ENCODE measurements at places on chromosomes 7 and 10. TPM values are rescaled to one million over a fixed set of nuclear protein-coding genes. Genes with fewer than 3 reads are reported as not detected.

ITPRID1 gene
- total RNA-seq: not detected

DNA sequence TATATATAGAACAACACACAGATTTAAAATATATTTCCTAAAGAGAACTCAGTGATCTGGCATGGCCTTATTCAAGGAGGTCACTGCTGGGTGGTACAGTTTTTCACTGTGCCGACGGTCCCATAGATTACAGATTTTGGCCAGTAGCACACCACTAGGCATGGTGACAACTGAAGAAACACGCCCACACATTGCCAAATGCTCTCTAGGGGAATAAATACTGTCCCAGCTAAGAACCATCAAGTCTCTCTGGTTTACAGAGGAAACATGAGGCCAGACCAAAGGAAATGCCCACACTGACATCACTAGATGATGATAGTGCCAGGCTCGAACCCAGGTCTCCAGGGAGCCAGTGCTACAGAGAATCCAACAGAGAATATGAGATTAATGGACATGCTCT lies 316.8 kb downstream of the ELMO1 start:
- DNase-seq: no peak

DNA sequence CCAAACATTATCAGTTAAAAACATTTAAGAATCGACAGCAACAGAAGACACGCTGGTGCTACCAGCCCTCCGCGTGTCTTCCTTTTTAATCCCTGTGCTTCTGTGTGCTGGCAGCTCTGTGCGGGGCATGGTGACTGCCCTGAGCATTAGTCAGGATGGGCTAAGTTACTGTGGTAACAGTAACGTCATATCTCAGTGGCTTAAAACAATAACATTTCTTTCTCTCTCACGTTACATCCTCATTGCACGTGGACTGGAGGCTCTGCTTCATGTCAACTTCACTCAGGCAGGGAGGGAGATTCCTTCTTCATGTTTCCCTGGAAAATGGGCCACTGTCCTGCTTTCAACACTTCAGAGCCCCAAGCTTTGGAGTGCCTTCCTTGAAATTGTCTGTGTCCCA lies 378.5 kb downstream of the CCSER2 start:
- DNase-seq: no peak

- peak; percentile 94 for DNase-seq
These were observed 7.1 kb downstream of the SHH start for GRCh38 chr7:155804897-155805825.

DNA sequence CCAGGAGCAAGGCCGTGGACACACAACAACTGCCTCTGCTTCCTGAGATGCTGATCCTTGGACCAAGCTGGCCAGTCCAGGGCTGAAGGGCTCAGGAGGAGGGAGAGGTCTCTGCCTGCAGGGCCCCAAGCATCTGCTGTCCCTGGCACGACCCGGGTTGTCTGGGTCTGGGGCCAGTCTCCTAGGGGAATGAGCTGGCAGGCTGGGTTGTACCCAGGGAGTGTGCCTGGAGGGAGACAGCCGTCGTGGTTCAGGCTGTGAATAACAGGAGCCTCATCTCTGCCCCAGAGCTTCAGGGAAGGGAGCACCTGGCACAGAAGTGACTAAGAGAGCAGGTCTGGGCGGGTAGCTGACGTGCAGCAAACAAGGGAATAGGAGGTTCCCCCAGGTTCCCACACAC lies 17.9 kb upstream of the SERPINE1 start:
- peak; percentile 90 for DNase-seq

DNA sequence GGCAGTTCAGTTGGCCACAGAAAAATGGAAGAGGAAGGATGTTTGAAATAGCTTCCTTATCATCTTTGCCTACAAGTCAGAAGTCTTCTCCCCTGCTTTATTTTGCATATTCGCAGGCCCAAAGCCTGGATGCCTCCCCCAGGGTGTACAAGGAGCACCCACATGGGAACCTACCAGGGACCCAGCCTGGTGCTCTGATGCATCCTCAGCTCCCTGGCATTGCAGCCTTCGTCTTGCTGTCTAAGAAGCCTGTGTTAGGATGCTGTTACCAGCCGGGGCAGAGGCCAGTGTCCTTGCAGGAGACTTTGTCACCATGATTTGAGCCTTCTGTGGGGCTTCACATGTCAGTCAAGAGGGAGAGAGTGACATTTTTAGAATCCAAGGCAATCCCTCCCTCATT lies 27.0 kb upstream of the GPR26 start:
- DNase-seq: no peak

DNA sequence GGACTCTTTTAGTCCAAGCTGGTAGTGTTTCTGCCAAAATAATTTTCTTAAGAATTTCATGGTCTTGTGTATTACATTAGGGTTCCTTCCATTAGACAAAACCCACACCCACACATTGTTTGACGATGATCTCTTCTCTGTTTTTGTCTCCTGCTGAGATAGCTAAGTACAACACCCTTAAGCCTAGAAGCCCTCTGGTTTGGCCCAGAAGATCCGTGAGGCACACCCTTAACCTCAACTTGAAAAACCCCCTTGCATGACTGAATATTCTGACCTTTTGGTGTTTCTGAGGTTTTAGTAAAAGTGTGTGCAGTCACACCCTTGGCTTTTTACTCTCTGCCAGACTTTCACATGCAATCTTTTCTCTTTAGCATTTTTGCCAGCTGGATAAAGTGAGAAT lies 29.3 kb upstream of the ERCC6 start:
- DNase-seq: peak; percentile 8

- peak; percentile 95 for DNase-seq
These were observed 16.1 kb downstream of the MYOF start for GRCh38 chr10:93465806-93466675.

GRCh38 chr7:20560325-20561180 lies 54.9 kb upstream of the ABCB5 start:
- DNase-seq: no peak

- DNase-seq: peak; percentile 49
These were observed 10.4 kb upstream of the FGFR2 start for GRCh38 chr10:121608469-121609190.

DNA sequence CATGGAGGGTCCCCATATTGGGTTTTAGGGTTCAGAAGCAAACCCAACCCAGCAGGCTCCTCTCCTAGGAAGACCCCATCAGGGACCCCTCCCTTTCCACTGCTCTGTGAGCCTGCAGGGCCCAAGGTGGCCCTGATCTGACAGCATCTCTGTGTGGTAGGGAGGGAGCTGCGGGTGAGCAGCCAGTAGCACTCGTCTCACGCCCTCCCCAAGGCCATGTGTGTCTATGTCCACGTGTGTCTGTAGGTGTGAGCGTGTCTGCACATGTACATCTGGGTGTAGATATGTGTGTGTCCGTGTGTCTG lies 103.5 kb upstream of the FAM20C start:
- DNase-seq: no peak

GRCh38 chr10:127695431-127695830 lies 41.6 kb upstream of the FOXI2 start:
- no peak for DNase-seq

GRCh38 chr10:70323697-70324338 lies 40.0 kb upstream of the NPFFR1 start:
- DNase-seq: no peak
